ENCODE measurements at places on chromosomes 11 and 22.

GRCh38 chr11:45751430-45751829, 53.5 kb upstream of the SLC35C1 start:
- DNase-seq = peak; percentile 6

- DNase-seq = no peak
Observed at GRCh38 chr11:67420147-67420645, 4.7 kb downstream of the CARNS1 start.

DNA sequence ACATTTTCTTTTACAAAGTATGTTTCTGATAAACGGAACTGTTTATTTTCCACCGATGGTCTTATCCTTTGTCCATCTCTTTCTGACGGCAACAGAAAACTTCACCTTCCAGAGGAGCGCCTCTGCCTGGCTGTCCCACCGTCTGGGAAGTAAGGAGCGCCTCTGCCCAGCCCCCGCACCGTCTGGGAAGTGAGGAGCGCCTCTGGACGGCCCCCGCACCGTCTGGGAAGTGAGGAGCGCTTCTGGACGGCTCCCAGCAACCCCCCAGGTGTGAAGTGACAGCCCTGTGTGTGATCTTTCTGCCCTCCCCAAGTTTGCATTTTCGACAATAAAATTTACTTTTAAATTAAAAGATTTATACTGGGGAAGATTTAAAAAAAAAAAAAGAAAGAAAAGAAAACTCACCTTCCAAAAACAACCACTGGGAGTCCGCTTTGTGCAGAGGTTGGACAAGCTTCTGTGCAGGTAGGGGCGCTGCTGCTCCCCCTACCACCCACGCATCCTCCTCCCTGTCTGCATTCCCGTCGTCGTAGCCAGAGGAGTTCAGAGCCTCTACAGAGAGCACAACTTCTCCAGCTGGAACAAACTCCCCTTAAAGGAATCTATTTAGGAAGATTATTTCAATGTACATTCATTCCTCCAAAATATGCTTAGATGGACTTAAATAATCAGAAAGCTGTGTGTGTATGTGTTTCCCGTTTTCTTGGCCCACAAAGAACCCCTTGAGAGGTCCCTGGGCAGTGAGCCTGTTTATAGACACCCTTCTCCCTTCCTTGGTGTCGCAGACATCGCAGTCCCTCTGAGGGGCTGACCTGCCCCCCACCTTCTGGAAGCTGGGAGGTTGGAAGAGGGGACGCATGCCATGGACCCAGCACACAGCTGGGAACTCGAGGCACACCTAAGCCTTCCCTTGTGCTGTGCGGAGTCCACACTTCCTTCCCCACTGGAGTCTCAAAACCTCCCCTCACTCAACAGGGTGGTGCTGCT, 849 bp upstream of the APOBEC3B start:
- DNase-seq = no peak

- no peak for DNase-seq
Observed at GRCh38 chr11:31107649-31108048, 261.9 kb downstream of the DCDC1 start.

GRCh38 chr11:70574725-70575347, 176.5 kb downstream of the CTTN start:
- DNase-seq = no peak

GRCh38 chr11:63613517-63614135, 607 bp downstream of the PLAAT3 start:
- DNase-seq = peak; percentile 32

- DNase-seq = no peak
Observed at GRCh38 chr11:127531167-127531566, 530.6 kb upstream of the KIRREL3 start.

DNA sequence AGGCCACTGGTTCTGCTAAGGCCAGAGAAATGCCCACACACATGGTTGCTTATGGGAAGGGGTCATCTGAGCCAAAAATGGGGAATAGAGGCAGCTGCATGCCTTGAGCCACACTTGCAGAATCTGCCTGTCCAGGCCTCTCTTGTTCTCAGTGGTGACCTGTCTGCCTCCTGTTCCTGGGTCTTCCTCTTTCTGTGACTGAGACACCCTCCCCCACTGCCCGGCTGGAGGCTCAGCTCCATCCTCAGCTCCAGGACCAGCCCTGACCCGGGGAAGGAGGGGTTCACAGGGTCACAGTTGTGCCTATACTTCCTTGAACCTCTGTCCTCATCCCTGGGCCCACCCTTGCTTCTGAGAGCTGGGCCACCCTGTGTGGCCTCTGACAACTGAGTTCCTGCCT, 52.3 kb downstream of the CSF2RB start:
- no peak for DNase-seq

DNA sequence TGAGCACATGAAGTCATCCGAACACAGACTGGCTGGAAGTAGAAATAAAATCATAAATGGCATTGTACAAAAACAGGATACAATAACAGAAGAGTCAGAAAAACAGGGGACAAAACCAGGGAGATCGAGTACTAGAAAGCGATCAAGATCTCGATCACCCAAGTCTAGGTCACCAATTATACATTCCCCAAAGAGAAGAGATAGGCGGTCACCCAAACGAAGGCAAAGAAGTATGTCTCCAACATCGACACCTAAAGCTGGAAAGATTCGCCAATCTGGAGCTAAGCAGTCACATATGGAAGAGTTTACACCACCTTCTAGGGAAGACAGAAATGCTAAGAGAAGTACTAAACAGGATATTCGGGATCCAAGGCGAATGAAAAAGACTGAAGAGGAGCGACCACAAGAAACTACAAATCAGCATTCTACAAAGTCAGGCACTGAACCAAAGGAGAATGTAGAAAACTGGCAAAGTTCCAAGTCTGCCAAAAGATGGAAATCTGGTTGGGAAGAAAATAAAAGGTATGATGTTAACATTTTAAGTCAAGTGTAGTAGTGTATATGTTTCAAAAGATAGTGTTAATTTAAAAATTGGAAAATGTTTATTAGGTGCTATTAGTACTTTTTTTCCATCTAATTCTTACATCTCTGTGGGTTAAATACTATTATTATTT, 9.4 kb downstream of the PCF11 start:
- no peak for DNase-seq

- DNase-seq = no peak
Observed at GRCh38 chr11:47987781-47988180, 7.4 kb downstream of the PTPRJ start.

- peak; percentile 69 for DNase-seq
Observed at GRCh38 chr11:48109046-48109666, 107.5 kb upstream of the OR4B1 start.

DNA sequence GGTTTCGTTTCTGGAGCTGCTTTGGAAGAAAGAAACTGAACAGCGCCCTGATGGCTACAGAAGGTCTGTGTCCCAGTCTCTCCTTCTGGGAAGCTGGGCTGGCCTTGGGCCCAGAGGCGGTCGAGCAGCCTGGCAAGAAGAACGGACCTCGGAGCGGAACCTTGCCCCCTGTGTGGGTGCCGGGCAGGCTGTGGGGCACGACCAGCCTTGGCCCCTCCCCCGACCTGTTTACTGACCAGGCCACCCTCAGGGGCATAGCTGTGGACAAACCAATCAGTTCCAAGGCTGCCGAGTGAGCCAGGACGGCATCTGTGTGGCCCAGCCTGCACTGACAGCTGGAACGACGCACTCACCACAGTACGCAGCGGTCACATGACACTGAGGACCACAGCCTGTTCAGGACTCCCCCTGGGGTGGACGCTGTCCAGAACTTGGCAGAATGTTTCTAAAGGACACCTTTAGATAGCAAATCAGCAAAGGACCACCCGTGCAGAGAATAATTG, 7.2 kb downstream of the PIM3 start:
- DNase-seq = no peak

DNA sequence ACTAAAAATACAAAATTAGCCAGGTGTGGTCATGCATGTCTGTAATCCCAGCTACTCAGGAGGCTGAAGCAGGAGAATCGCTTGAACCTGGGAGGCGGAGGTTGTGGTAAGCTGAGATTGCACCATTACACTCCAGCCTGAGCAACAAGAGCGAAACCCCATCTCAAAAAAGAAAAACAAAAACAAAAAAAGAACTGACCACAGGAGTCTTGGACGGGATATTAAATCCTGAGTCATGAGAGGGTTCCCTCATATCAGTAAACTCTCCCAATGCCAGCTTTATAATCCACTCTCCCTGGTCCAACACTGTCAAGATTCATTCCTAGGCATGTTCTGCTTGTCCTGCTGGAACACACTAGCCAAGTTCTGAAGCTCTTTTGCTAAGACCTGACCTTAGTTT, 61.5 kb upstream of the EP300 start:
- peak; percentile 32 for DNase-seq

- no peak for DNase-seq
Observed at GRCh38 chr11:134015556-134015955, 53.3 kb upstream of the JAM3 start.

DNA sequence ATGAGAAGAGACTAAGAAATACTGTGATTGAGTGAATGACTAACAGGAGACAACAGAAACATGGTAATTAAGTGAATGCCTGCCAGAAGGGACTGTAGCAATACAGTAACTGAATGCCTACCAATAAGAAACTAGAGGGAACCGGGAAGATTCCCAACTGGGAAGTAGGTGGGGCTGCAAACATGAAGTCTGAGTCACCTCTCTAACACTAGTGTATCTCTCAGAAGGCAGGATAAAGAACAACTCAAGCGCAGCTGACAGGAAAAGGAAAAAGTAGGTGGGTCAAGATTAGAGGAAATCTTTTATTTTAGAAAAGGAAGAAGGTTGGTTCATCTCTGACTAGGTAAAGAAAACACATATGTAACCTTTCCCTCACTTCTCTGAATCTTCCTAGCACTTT, 14.0 kb downstream of the C11orf42 start:
- DNase-seq = peak; percentile 93

DNA sequence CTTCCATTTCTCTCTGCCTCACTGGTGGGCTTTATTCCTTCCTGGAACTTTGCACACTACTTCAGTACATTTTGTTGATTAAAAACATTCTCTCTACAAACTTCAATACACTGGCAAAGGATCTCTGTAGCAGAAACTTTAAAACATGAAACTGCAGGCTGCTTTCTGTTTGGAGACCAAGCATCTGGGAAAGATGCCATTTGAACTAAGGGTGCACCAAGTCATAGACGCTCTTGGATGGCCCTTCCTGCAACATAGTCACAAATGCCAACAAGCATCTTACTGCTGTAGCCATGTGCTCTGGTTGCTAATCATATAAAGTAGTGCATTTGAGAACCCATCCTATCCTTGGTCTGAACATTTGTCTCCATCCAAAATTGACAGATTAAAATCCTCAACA, 56.4 kb downstream of the SNX19 start:
- DNase-seq = no peak

DNA sequence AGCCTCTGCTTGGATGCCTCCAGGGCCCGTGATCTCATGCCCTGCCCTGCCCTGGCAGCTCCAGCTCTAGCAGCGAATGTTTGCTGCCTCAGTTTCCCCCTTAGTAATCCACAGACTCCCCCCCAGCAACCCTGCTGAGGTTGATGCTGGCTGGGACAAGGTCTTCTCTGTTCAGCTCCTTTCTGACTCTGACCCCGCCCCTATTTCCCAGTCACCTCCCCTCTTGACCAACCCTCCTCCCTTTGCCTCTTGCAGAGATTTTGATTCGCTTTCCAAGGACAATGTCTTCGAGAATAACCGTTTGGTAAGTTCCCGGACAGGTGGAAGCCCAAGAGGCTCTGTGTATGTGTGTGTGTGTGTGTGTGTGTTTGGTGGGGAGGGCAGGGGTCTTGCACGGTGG, 5.6 kb downstream of the MICALL1 start:
- no peak for DNase-seq

DNA sequence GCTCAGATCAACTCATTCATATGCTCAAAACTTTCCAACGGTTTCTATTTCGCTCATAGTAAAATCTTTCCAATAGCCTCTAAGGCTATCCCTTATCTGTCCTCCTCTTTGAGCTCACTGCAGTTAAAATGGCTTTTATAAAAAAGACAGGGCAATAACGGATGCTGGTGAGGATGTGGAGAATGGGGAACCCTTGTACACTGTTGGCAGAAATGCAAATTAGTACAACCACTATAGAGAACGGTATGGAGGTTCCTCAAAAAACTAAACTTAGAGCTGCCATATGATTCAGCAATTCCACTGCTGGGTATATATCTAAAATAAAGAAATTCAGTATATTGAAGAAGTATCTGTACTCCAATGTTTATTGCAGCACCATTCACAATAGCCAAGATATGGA, 345.6 kb downstream of the DLG2 start:
- DNase-seq = no peak

DNA sequence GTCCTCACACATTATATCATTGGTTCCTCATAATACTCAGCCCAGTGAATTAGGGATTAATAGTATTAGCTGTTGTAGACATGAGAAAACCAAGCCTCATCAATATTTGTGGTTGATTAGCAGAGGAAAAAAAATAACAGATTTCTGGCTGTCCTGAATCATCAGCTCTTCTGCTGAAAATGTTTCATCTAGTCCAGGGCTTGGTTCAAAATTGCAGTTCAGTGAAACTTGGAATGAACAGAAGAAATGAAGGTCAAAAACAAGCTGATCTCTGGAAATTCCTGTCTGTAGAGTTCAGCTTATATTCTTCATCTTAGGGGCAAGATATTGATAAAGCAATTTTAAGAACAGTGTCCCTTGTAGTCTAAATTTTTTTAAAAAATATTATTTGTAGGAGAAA, 361.1 kb upstream of the CCDC179 start:
- DNase-seq = no peak

GRCh38 chr11:132051704-132052103, 681.3 kb downstream of the NTM start:
- DNase-seq = no peak

DNA sequence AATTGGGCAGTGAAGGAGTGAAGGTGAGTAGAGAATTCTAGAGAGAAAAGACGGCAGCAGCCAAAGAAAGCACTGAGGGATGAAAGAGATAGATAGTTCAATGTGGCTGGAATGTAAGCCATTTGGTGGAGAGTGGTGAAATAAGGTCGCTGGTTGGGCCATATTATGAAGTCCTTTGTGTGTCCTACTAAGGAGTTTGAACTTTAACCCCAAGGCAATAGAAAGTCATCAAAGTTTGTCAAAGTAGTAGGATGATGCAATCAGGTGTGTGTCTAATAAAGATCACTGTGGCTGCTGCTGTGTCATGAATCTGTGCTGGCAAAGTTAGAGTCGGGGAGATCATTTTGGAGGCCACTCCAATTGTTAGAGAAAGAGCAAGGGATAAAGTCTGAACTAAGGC, 18.7 kb downstream of the RNF121 start:
- DNase-seq = no peak

GRCh38 chr11:134940441-134941126, 528.5 kb upstream of the B3GAT1 start:
- DNase-seq = no peak

- DNase-seq = no peak
Observed at GRCh38 chr11:69997352-69997751, 80.8 kb upstream of the ANO1 start.

- DNase-seq = peak; percentile 71
Observed at GRCh38 chr11:70080763-70081162, 2.6 kb downstream of the ANO1 start.

GRCh38 chr11:133705873-133706272, 139.4 kb downstream of the SPATA19 start:
- no peak for DNase-seq

- no peak for DNase-seq
Observed at GRCh38 chr11:2110521-2110920, 28.7 kb downstream of the IGF2 start.

All from HT1080 (cell line).